Smooth muscle cell of the umbilical artery (primary cell): ENCODE measurements at places on chromosomes 5 and 9. TPM values are rescaled to one million over a fixed set of nuclear protein-coding genes. Genes with fewer than 3 reads are reported as not detected.

The AK1 gene
- 27.9 and 36.2 TPM in 2 replicates for total RNA-seq

The PGM5 gene
- 3.0 TPM in 2 replicates for total RNA-seq

The KLHL3 gene
- 4.8 and 5.1 TPM in 2 replicates for total RNA-seq

The KIF27 gene
- total RNA-seq = 4.2 TPM in 2 replicates

The ZFP2 gene
- total RNA-seq = 0.55 and 0.89 TPM in 2 replicates

The HRCT1 gene
- total RNA-seq = 0.30 and 0.51 TPM in 2 replicates

The THBS4 gene
- total RNA-seq = 0.28 and 0.30 TPM in 2 replicates

The QRFP gene
- not detected in 2 replicates for total RNA-seq

The MEIKIN gene
- not detected in 2 replicates for total RNA-seq

The EFNA5 gene
- 1.5 and 4.2 TPM in 2 replicates for total RNA-seq

The LCN10 gene
- total RNA-seq = not detected in 2 replicates

The SPINK6 gene
- total RNA-seq = not detected in 2 replicates

The TMEM174 gene
- not detected in 2 replicates for total RNA-seq

The PPP3R2 gene
- not detected in 2 replicates for total RNA-seq

The SLC34A3 gene
- total RNA-seq = under 0.01 TPM in 1 of 2 replicates, not detected in the other

The SPINK4 gene
- total RNA-seq = not detected in 2 replicates

The CATSPER3 gene
- not detected in 2 replicates for total RNA-seq

The PCDHA9 gene
- under 0.01 and 0.09 TPM in 2 replicates for total RNA-seq

The GFPT2 gene
- total RNA-seq = 233 and 276 TPM in 2 replicates

The F2R gene
- total RNA-seq = 15.4 and 32.6 TPM in 2 replicates

The DNM1 gene
- 9.5 and 14.2 TPM in 2 replicates for total RNA-seq

The NUTM2G gene
- total RNA-seq = not detected in 2 replicates

The NACC2 gene
- 32.4 and 50.5 TPM in 2 replicates for total RNA-seq

The SLC25A2 gene
- 0.28 and 0.30 TPM in 2 replicates for total RNA-seq

The STC2 gene
- total RNA-seq = 197 and 487 TPM in 2 replicates

The SLC1A1 gene
- 18.7 and 26.8 TPM in 2 replicates for total RNA-seq

The SPEF2 gene
- total RNA-seq = 3.6 and 4.5 TPM in 2 replicates

The OTULINL gene
- under 0.01 and 0.14 TPM in 2 replicates for total RNA-seq

The ANKRD18B gene
- 6.4 and 35.6 TPM in 2 replicates for total RNA-seq

The SLC23A1 gene
- total RNA-seq = not detected in 2 replicates

The CTNND2 gene
- under 0.01 TPM in 1 of 2 replicates, not detected in the other for total RNA-seq

The CSF1R gene
- total RNA-seq = 0.28 and 0.89 TPM in 2 replicates

The PDCD1LG2 gene
- total RNA-seq = 8.3 and 40.0 TPM in 2 replicates

The HTR4 gene
- not detected in 2 replicates for total RNA-seq

The MOB3B gene
- 0.18 and 0.30 TPM in 2 replicates for total RNA-seq

The FSD1L gene
- 6.8 and 8.7 TPM in 2 replicates for total RNA-seq

The SPATA31A3 gene
- total RNA-seq = not detected in 2 replicates

The NSG2 gene
- not detected in 2 replicates for total RNA-seq

The PCDHB2 gene
- 0.59 and 0.74 TPM in 2 replicates for total RNA-seq

The FBP2 gene
- total RNA-seq = not detected in 2 replicates

The FAM219A gene
- total RNA-seq = 11.6 and 20.6 TPM in 2 replicates

The PCDH12 gene
- under 0.01 and 0.05 TPM in 2 replicates for total RNA-seq

The GPR150 gene
- under 0.01 and 0.28 TPM in 2 replicates for total RNA-seq

The C1QTNF3 gene
- 0.30 and 0.60 TPM in 2 replicates for total RNA-seq

The OBP2A gene
- total RNA-seq = not detected in 2 replicates

The PCDHGC5 gene
- total RNA-seq = 2.4 and 10.2 TPM in 2 replicates

The PCDHB3 gene
- 0.09 and 0.30 TPM in 2 replicates for total RNA-seq

The PRDM12 gene
- 0.09 TPM in 1 of 2 replicates, not detected in the other for total RNA-seq

The SLC4A9 gene
- not detected in 2 replicates for total RNA-seq

The UHRF2 gene
- 52.6 and 77.5 TPM in 2 replicates for total RNA-seq
